ENCODE measurements at places on chromosomes 7 and 10. TPM values are rescaled to one million over a fixed set of nuclear protein-coding genes. Genes with fewer than 3 reads are reported as not detected.

- ATAC-seq = no peak
These were observed 233.0 kb upstream of the NEBL start for GRCh38 chr10:21130108-21130507.

GRCh38 chr10:131901181-131901829 is 497 bp downstream of the PPP2R2D start:
- ATAC-seq = peak; percentile 3

- no peak for ATAC-seq
These were observed 6.9 kb downstream of the WNT8B start for GRCh38 chr10:100469756-100470155.

GRCh38 chr7:116785843-116786242 is 76.5 kb upstream of the CAPZA2 start:
- ATAC-seq = no peak

DNA sequence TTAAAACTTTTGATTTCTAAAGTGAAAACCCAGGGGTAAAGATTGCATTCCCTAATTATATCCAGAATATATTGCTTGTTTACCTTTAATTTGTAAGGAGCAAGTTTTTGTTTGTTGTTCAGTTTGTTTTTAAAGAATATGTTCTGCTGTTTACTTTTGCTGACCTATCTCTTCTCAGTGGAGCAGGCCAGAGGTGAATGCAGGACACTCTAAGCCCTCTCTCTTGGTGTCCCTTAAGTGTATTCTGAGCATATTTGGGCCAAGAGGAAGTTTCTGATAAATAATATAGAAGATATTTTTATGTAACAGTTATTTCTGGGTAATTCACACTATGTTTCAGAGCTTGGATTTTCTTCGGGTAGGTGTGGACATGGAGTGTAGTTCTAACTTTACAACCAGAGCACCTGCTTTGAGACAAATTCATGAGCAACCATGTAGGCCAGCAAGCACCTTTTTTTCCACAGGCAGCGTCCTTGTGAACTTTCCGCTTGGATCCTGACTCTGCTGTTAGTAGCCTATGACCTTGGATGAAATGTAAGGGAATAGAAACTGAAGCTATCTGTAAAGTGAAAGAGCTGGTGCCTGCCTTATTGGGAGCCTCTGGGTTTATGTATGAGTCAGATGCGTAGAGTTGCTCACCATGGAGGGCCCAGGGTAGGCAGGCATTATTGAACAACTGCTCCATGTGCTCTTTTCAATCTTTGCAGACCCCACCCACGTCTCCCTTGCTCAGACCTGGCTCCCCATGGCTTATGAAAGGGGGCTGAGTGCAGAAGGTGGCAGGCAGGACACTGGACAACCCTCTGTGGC is 16.1 kb downstream of the OGDH start:
- ATAC-seq = peak; percentile 40

DNA sequence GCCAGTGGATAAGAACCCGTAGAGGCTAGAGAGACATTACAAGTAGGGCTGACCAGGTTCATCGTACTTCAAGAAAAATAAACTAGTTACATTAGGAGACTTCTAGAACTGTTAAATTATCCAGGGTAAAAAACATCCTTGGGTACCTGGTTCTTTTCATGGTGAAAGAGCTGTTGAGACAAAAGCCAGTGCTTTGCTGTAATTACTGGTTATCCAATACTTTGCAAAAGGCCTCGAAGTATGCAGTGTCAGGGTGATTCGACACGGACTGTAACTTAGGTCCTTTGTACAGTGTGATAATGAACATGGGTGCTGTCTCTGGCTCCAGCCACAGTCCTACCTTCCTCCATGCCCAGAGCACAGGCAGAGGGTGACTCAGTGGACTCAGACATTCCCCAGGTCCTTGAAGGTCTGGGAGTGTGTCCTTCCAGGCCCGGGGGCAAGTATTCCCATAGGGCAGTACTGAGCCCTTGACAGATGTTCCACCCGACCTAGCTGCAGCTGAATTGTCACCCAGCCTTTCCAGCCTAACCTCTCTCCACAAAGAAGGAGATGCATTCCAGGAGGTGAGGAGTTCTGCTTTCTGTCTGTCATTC is 123.6 kb upstream of the TMEM72 start:
- ATAC-seq = no peak

DNA sequence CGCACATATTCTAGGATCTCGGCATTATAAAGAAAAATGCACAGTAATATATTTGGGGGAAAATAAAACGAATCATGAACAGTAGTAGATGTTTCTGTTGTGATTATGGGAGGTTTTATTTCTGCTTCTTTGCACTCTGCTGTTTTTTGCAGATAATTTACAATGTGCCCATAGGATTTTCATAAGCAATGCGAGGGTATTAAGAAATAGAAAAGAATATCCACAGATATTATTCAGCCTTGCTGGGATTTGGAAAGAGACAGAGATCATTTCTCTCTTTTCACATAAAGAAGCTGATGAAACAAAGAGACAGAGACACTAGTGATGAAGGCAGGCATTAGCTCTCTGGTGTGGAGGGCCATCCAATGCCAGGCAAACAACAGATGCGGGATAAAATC is 158.6 kb downstream of the KCNMA1 start:
- ATAC-seq = no peak

DNA sequence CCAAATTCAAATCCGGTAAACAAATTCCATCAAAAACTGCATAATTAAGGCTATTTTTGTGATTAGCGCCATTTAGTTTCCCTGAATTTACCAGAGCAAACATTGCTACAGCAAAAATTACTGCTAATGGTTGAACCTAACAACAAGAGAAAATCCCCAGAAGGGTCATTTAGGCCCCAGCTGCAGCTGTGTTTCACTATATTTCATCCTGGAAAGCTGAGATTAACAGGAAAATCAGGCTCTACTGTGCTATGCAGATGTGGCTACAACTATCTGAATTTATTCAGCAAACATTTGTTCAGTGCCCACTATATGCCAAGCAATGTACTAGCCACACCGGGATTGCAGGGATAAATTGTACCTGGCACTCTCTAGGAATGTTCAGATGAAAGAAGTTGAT is 104.0 kb downstream of the PON1 start:
- no peak for ATAC-seq

DNA sequence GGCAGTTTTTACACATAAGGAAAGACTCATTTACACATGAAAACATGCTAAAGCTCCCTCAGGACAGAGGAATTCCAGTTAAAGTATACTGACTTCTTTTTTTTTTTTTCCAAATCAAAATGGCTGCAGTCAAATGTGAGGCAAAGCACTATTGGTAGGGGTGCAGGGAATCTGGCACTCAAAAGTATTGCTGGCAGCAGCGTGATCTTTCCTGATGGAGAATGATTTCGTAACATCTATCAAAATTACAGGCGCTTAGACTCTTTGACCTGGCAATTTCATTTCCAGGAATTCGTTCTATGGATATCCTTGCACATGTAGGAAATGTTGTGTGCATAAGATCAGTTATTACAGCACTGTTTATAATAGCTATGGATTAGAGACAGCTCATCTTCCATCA is 65.7 kb downstream of the VSTM4 start:
- ATAC-seq = no peak

DNA sequence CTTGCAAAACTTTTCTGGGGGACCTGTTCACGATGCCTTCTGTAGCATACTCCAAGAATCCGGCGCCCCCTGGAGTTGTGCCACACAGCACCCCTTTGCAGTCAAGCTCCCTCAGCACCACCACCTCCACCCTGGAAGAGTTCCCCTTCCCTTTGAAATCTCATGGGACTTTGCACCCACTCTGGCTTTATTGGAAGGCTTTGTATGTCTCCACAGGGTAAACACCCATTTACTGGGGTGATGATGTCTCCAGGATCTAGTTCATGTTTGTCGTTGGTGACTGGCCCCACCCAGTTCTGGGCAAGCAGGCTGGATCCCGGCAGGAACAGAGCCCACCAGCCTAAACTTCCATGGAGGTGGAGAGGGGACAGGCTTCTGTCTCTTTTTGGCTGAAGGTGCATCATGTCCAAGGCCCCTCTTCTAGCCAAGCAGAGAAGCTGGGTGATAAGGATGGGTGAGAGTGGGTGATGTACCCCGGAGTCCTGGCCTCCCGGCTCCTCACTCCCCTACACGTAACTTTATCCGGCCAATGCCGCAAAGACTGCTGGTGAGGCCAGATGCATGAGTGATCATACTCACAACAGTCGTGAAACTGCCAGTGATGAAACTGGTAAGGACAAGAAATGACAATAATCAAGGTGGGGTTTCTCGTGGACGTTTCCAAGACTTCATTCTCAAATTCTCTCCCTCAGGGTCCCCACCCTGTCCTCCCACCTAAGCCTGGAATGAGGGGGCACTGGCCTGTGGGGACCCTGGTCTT is 695 bp upstream of the CLDN4 start:
- ATAC-seq = no peak

GRCh38 chr7:12550956-12551355 is 19.6 kb upstream of the SCIN start:
- no peak for ATAC-seq

DNA sequence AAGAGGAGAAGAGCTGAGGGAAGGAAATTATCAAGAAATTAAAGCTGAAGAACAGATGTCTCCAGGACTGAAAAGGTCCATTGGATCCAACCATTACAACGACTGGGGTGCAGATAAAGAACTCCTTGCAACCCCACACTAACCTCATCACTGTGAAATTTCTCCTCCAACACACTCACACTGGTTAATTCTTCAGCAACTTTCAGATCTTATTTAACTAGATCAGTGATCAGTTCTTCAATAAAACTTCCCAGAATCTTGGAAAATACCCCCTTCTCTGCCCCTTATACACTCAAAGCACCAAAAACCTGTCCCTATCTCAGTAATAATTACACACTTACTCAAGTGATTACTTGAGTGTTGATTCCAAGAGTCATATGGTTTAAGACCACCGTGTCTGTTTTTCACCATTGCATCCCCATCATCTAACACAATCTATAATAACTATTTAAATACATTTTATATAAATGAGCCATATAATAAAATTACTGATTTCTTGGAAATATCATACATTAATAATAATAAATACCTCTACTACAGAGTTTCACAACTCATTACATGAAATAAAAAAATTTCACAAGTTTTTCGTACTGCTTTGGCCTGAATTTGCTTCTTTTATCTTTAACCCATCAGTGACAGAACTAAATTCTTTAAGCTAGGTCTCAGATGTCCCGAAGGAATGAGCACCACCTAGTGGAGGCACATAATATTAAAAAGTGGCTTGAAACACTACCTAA is 123.7 kb downstream of the MPP7 start:
- ATAC-seq = peak; percentile 75

DNA sequence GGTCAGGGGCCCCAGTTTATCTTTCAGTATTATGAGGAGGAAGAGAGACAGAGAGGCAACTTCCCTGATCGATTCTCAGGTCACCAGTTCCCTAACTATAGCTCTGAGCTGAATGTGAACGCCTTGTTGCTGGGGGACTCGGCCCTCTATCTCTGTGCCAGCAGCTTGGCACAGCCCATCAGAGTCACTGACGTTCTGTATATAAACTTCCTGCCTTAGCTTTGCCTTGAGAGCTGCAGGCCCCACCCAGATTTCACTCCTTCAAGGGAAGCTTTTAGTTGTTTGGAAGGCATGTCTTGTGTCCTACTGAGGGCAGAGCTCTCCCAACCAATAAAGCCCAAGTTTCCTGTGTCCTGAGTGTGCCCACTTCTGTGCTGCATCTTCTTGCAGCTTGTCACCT is 242.5 kb upstream of the PRSS58 start:
- ATAC-seq = no peak

- peak; percentile 63 for ATAC-seq
These were observed 25.0 kb downstream of the ABLIM1 start for GRCh38 chr10:114632869-114633715.

GRCh38 chr7:47622586-47622945 is 40.7 kb upstream of the TNS3 start:
- ATAC-seq = no peak

- no peak for ATAC-seq
These were observed 8.4 kb downstream of the OLAH start for GRCh38 chr10:15052121-15052520.

DNA sequence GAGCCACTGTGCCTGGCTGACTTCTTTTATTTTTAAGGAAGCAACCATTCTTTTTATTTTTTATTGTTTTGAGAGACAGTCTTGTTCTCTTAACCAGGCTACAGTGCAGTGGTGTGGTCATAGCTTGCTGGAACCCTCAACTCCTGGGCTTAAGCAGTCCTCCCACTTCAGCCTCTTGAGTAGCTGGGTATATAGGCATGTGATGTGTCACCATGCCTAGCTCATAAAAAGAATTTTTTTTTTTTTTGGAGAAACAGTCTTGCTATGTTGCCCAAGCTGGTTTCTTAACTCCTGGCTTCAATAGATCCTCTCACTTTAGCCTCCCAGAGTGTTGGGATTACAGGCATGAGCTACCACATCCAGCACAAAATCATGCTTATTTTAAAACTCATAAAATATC is 5.8 kb downstream of the MCU start:
- no peak for ATAC-seq

DNA sequence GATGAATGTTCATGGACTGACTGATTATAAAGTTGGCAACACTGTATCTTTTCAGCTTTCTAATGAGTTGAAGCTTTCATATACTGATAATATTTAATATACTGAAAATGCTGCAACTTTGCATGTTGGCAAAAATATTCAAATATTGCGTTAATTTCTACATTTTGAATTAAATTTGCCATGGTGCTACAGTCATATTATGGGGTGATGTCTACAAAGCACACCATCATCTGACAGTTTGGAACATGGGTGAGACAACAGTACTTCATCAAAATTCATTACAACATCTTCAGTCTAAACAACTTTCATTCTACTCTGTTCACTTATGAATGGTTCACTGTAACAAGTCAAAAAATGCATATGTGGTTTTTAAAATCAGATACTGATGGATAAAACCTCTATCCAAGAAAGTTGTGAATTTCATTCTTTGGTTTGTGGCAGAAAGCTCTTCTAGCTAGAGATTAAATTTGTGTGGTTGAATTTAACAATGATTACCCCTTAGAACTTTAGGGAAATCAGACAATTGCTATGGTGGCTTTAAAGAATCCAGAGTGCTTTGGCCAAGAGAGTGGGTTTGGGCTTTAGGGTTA is 136.4 kb downstream of the TMEM26 start:
- no peak for ATAC-seq

- peak; percentile 19 for ATAC-seq
These were observed 27.7 kb upstream of the TLX1 start for GRCh38 chr10:101103430-101103829.

The TAC1 gene
- not detected for total RNA-seq

The RNF32 gene
- 1.8 TPM for total RNA-seq

The ZNF488 gene
- total RNA-seq = 0.60 TPM

The SLC26A5 gene
- total RNA-seq = not detected

The TMEM176A gene
- 2.6 TPM for total RNA-seq

The LFNG gene
- 5.7 TPM for total RNA-seq

The NPFFR1 gene
- total RNA-seq = 0.04 TPM
